ENCODE measurements at places on chromosomes 1 and 21. TPM values are rescaled to one million over a fixed set of nuclear protein-coding genes. Genes with fewer than 3 reads are reported as not detected.
A peak's percentile ranks its signal among the peaks of the same experiment; 100 is the strongest.

Gene LCE2A
- not detected for total RNA-seq

Gene SYT2
- total RNA-seq: not detected

DNA sequence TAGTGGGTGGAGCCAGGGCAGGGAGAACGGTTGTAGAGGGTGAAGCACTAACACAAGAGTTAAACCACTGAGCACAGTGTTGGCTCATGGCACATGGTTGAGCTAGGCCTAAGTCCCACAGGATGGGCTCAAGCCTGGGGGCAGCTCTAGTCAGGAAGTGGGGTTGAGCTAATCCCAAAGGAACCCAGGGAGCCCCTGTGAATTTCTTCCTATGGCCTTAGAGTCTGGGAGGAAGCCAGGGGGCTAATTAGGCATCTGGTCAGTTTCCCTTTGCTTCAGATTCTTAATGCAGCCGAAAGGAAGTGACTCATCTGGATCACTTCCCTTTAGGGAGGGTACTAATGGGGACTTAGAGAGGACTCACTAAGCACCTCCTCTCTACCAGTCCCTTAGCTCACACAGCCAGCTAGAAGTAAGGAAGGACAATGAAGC lies 10.1 kb downstream of the CFAP45 start:
- no peak overlapping the region for H3K4me3 ChIP-seq
- no peaks in the 10 kb centered on the region for H3K27me3 ChIP-seq
- H3K36me3 ChIP-seq: no peaks in the 10 kb centered on the region

- no peak overlapping the region for H3K4me3 ChIP-seq
- H3K27ac ChIP-seq: no peak overlapping the region
- no peaks in the 10 kb centered on the region for H3K36me3 ChIP-seq
- DNase-seq: peak; percentile 12
- no peaks in the 10 kb centered on the region for H3K4me1 ChIP-seq
Observed at GRCh38 chr1:238252033-238252802, 361.5 kb upstream of the ZP4 start.

- H3K36me3 ChIP-seq: no peaks in the 10 kb centered on the region
- H3K27ac ChIP-seq: no peak overlapping the region
- peaks cover 63% of the 10 kb centered on the region for H3K4me1 ChIP-seq
- peaks cover 9% of the 10 kb centered on the region for H3K27me3 ChIP-seq
- peak overlapping the region; percentile 45 for H3K4me3 ChIP-seq
Observed at GRCh38 chr1:18955441-18956192, 859 bp downstream of the IFFO2 start.

DNA sequence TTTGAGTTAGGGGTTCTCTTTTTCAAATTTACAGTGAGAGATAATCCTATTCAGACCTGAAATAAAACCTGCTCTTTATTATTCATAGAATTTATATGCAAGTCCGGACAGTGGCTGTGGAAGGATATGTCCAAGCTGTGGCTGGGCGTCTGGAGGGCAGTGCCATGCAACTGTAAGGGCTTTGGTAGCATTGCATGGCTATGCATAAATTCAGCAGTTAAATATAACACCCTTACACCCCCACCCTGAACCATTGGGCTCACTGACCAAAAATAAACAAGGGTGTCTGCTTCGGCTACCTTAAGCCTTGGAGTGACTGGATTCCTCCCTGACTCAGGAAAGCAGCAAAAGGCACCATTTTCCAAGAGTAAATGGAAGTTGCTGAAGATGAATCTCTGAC lies 5.4 kb downstream of the CHTOP start:
- H3K27ac ChIP-seq: no peak overlapping the region
- H3K4me1 ChIP-seq: peaks cover 17% of the 10 kb centered on the region
- H3K36me3 ChIP-seq: peaks cover 83% of the 10 kb centered on the region
- H3K4me3 ChIP-seq: no peak overlapping the region
- no peaks in the 10 kb centered on the region for H3K27me3 ChIP-seq

DNA sequence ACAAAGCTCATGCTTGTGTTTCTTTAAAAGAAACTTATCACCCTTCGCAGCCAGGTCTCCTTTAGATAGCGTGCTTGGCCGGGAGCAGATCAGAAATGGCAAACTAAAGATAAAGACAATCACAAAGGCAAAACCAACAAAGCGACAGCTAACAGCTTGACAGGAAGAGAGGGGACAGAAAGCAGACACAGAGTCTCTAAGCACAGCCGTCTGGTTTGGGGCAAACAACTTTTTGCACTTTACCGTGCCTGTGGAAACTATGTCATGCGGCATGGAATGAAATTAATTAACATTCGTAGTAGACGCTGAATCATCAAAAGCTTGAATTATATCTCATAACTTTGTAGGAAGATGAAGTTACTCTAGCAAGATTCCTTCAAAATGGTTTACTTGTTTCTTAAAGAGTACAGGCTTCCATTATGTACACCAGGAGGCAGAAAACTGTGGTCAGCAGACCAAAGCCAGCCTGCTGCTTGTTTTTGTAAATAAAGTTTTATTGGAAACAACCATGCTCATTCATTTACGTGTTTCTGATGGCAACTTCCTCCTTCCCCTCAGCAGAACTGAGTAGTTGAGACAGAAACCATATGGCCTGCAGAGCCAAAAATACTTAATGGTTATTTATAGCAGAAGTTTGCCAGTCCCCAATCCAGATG lies 183.2 kb downstream of the KIF26B start:
- DNase-seq: no peak
- no peaks in the 10 kb centered on the region for H3K4me1 ChIP-seq
- H3K36me3 ChIP-seq: no peaks in the 10 kb centered on the region
- H3K27me3 ChIP-seq: no peaks in the 10 kb centered on the region
- H3K27ac ChIP-seq: no peak overlapping the region

DNA sequence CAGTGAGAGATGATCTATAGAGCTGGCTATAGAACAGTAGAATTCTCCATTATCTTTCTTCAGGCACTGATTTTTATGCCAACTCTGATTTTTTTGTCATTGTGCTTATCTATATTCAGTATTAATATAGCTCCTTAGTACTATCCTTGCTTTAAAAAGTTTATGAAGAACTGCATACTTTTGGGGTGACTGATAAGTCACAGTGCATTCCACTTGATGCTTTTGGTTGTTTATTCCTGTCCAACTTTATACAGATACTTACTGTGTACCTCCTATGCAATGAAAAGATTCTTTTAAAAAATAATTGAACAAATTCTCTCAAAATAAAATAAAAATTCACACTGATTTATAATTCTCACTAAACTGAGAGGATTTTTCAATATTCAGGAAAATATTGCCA lies 71.6 kb downstream of the COL24A1 start:
- H3K4me3 ChIP-seq: no peak overlapping the region
- no peak for DNase-seq

- H3K4me1 ChIP-seq: no peaks in the 10 kb centered on the region
- no peak overlapping the region for H3K27ac ChIP-seq
- no peak overlapping the region for H3K4me3 ChIP-seq
- DNase-seq: no peak
- H3K36me3 ChIP-seq: no peaks in the 10 kb centered on the region
Observed at GRCh38 chr1:180542113-180542837, 16.5 kb upstream of the OVAAL start.

DNA sequence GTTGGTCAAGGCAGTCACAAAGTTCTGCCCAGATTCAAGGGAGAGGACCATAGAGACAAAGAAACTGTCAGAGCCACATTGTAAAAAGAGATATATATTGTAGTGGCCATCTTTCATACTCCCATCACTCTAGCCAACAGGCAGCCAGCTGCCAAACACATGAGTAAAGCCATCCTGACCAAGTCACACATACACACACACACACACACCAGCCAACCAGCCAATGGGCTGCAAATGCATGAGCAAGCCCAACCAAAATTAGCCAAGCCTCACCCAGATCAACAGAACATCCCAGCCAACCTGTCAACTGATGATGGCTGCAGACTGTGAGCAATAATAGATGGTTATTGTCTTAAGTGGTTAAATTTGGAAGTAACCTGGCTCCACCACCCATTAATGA lies 120.7 kb downstream of the SEC16B start:
- no peaks in the 10 kb centered on the region for H3K27me3 ChIP-seq
- no peaks in the 10 kb centered on the region for H3K36me3 ChIP-seq
- no peak overlapping the region for H3K27ac ChIP-seq
- no peak overlapping the region for H3K4me3 ChIP-seq
- no peak for DNase-seq

- DNase-seq: no peak
- no peak overlapping the region for H3K27ac ChIP-seq
- H3K36me3 ChIP-seq: no peaks in the 10 kb centered on the region
- no peak overlapping the region for H3K4me3 ChIP-seq
Observed at GRCh38 chr1:55725378-55725777, 510.2 kb upstream of the USP24 start.

All from B cell (primary cell).